ENCODE measurements at places on chromosomes 4 and X. TPM values are rescaled to one million over a fixed set of nuclear protein-coding genes. Genes with fewer than 3 reads are reported as not detected.

- no peak for DNase-seq
Observed at GRCh38 chrX:123277347-123277746, 93.3 kb downstream of the GRIA3 start.

The PROM1 gene
- total RNA-seq, result 0.40 TPM

DNA sequence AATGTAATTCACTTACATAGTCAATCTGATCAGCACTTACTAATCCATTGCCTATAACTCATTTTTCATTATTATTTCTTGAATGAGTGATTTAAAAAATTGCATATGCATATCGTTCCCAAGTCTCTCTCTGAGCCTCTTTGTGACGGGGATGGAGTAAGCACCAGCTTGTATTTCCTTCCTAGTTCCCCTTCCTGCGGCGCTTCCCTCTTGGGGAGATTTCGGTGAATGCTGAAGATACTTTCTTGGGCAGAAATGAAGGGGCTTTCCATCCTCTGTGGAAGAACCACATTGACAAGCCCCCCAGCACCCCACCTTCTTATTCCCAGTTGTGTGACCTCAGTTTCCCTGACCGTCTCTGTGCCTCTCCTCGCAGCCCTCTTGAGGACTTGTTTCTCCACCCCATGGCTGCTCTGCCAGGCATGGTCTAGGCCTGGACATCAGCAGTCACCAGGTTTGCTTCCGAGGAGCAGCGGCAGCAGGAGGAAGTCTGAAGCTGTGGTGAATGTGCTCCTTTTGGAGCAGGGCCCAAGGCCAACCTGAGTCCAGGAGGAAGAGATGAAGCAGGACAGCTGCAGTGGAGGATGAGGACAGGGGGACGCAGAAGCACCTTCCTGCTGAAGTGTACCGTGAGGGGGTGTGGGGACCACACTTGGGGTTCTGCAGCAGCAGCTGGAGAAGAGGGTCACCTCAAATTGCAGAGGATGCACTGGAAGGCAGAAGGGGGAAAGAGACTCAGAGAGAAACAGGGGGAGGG is 124.9 kb downstream of the IRF2 start:
- DNase-seq, result no peak

- no peak for DNase-seq
Observed at GRCh38 chr4:110503270-110504083, 27.5 kb downstream of the ENPEP start.

The TMPRSS11A gene
- total RNA-seq, result not detected
